ENCODE measurements at places on chromosomes 3 and 15. TPM values are rescaled to one million over a fixed set of nuclear protein-coding genes. Genes with fewer than 3 reads are reported as not detected.

The LRRC34 gene
- total RNA-seq = 1.9 TPM

The ARPIN gene
- total RNA-seq = 14.8 TPM

The RASGRP1 gene
- total RNA-seq = 0.37 TPM

The ROBO2 gene
- not detected for total RNA-seq

Measured in dermis blood vessel endothelial cell (primary cell).